ENCODE measurements at places on chromosomes 2 and 18.
A peak's percentile ranks its signal among the peaks of the same experiment; 100 is the strongest.

DNA sequence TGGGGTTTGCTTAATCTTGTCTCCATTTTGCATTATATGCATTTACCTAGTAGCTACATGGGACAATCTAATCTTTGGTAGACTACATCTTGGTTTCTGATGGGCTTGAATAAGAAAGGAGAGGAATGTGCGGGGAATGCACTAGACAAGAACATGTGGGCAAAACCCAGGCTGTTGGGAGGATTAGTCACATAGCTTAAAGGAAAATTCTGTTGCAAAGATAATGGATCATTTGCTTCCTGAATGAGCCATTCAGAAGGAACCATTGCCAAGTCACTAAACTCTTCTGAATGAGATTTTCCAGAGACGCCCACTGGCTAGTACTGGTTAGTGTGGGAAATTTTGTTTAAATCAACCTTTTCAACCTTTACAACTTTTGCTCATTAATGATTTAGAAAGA, 84.8 kb downstream of the OSBPL6 start:
- DNase-seq: no peak

GRCh38 chr2:7738596-7738995, 821.4 kb downstream of the RNF144A start:
- DNase-seq: no peak

DNA sequence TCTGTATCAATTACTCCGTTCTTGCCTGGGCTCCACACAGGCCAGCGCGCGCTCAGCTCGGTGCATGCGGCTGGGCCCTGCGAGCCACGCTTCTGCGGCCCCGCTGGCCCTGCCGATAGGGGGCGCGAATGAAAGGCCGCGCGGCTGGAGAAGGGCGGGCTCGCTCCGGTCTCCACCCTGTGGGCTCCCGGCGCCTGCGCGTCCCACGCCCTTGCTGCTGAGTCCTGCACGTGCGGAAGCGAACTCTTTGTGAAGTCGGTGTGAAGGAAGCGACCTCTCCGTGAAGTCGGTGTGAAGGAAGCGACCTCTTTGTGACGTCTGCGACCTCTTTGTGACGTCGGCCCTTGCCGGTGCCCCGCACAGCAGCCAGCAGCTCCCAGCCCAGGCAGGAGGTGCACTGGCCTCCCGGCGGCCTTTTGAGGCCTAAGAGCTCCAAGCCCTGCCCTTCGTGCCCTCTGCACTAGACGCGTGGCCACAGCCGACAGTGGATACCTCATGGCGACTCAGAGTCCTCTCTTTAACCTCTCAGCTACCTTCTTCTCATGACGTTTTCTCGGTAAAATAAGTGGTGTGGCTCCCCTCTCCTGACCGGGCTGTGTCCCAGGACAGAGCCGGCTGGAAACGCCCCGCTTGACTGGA, 391.9 kb upstream of the RAB6C start:
- DNase-seq: no peak

DNA sequence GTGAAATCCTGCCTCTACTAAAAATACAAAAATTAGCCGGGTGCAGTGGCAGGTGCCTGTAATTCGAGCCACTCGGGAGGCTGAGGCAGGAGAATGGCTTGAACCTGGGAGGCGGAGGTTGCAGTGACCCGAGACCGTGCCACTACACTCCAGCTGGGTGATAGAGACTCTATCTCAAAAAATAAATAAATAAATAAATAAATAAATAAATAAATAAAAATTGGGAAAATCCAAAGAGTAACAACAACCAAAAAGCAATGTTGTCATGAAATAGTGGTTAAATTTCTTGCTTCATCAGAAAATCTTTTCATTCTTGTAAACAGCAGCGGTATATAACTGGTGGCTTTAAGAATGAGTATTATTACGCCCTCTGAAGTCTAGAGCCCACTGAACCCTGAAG, 54.4 kb downstream of the HEATR5B start:
- DNase-seq: no peak

DNA sequence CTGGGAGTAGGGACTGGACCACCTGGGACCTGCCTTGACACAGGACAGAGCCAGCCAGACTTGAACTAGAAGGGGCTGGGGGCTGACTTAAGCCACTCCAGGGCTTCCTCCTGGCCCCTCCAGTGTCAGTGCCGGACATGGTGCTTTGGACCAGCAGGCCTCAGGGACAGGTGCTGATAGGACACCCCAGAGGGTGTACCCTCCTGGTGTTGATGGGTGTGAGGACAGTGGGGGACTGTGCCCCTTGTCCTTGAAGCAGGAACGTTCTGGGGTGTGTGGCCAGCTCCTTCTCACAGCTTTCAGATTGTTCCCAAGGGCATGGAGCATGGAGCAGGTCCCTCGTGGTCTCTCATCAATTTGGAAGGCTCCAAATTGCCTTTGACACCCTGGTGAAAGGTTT, 6.8 kb downstream of the MAL start:
- DNase-seq: no peak

DNA sequence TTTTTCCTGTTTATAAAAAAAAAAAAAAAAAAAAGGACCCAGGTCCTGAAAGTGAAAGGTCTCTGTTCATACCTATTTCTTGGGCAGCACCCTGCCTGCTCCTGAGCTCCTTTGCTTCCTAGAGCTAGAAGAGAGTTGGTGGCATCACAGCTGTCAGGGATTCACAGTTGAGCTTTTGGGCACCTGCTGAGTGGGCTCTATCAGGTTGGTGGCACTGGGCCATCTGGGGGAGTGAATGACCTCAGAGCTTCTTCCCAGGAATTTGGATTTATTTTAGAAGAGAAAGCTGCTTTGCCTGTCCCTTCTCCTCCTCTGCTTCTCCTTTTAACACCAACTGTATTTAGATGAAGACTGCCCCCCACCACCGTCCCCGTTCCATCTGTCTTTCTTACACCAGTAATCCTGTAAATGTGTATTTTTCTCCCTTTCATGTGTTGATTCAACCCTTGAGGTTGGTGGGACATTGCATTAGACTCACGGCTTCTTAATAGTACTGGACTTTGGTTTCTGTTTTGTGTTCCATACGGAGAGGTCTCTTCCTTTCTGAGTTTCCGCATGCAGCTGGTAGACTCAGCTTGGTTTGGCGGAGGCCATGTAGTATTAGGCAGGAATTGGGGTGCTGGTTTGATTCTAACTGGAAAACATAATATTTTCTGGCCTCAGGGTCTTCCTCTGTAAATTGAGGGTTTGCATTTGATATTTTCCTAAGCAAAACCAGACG, 7.6 kb upstream of the MGAT5 start:
- no peak for DNase-seq

DNA sequence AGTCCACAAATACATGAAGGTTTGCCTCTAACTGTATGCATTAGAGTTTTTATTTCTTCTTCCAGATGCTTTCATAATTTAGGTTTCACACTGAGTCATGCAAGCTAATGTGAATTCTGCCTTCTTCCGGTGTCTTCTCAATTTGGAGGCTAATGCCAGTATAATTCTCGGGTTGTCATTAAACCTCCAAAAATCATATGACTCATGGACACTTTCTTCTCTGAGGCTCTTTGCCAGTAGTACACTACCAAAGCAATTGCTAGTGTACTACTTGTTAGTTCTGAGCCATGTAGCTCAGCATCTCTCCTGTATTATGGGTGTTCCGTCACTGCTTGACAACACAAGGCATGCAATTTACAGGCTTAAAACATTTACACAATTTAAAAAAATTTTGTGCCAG, 137.1 kb downstream of the VWC2L start:
- DNase-seq: no peak

GRCh38 chr2:155733091-155733853, 599.2 kb downstream of the NR4A2 start:
- DNase-seq: no peak

GRCh38 chr2:181575650-181576025, 81.3 kb downstream of the CERKL start:
- no peak for DNase-seq

GRCh38 chr2:120699292-120699691, 36.4 kb upstream of the GLI2 start:
- no peak for DNase-seq

DNA sequence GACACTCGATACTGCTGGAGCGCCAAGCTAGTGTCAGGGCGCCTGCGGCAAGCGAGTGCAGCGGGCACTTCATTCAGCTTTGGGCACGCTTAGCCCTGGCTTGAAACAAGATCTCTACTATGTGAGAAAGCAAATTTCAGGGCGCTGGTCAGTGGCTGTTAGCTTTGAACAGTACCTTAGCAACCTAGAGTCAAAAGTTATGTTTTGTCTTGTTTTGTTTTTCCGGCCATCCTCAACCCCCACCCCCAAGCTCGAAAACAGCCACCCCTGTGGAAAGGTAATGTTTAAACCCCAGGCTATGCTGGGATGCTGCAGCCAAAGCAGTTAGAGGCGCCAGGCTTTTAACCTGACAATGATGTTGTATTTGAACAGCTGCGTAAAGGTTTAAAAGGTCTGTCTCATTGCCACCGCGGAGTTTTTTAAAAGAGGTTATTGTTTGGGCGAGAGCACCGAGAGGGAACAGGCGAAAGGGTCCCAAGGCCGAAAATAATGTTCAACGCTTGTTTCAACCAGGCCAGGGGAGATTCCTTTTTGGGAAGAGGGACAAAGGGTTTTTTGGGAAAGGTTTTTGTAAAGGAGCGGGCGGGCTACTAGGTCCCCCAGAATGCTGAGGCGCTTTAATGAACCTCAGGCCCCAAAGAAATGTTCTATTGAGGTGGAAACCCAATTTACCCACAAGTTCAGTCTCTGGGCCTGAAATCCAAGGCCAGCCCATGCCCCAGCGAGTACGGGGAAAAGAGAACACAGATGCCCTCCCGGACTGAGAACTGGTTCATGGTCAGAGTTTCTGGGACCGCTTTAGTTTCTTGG, 2.3 kb upstream of the HOXD10 start:
- no peak for DNase-seq

GRCh38 chr2:176139661-176140512, 10.4 kb downstream of the HOXD8 start:
- DNase-seq: no peak

DNA sequence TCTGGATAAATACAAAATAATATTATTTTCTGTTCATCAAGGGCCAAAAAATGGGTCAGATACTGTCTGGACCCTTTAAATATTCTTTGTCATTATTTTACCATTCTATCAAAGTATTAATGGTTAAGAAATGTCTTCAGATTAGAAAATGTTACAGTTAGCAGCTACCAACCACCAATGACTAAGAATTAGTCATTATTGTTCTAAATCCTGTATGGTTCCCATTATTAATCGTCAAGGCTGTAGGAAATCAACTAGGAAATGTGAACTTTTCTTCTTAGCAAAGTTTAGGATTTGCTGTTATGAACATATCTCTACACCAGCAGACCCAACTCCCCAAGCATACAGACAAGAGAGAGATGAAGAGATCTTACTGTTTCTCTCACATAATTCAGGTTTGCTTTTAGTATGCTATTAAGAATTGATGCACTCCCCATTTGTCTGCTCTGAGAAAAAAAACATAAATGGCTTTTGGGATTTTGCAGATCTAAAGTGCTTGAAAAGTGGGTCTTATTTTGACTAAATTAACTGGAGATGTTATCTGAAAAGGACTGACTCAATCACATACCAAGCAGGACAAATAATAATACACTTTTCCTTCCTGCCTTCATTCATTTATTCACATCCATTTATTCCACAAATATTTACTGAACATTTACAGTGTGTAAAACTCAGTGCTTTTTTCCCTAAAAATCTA, 147.7 kb downstream of the PPP1R1C start:
- DNase-seq: no peak

DNA sequence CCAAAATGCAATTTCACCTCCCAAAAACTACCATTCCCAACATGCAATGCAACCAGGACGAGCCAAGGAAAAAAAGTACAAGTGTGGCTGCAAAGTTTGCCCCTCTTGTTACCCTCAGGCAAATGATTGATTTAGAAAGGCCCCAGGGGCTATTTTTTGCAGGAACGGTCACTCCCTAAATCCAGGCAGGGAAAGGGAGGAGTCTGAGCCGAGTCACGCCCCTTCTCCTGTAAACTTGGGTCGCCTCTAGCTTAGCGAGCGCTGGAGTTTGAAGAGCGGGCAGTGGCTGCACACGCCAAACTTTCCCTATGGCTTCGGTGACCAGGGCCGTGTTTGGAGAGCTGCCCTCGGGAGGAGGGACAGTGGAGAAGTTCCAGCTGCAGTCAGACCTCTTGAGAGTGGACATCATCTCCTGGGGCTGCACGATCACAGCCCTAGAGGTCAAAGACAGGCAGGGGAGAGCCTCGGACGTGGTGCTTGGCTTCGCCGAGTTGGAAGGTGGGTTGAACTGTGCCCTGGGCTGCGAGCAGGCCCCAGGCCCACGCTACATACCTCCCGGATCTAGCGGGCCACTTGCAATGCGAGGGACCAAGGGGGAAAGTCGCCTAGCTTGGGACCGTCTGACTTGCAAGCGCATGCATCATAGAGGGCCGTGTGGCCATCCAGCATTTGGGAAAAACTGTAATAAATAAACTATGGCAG, at the start of gene GALM:
Gene GALM (plus strand): TSS at position 261 of the 702 bp plus-strand sequence. CDS start 48 bp downstream, at position 309.
- peak; percentile 96 for DNase-seq

GRCh38 chr2:217652761-217653639, 349.8 kb downstream of the TNS1 start:
- no peak for DNase-seq

GRCh38 chr18:58549814-58550339, 79.0 kb downstream of the ALPK2 start:
- DNase-seq: no peak

DNA sequence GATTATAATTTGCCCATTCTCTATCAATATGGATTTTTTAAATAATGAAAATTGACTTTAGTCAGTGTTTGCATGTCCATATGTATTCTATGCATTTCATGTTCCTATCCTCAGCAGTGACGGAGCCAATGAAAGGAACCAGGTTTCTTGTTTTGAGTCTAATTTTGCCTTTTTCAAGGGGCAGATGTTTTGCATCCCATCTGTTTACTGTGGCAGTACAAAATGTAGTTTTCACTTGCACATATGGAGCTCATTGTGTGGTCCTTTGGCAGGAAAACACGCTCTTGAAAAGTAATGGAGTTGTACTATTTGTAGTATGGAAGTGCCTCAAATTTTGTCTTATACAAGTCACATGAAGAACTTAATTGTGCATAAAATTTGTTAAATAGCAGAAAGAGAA, 127.8 kb downstream of the AGPS start:
- peak; percentile 70 for DNase-seq

- DNase-seq: no peak
These were observed 266.0 kb downstream of the ALPK2 start for GRCh38 chr18:58362829-58363271.

- no peak for DNase-seq
These were observed 75.8 kb downstream of the USP40 start for GRCh38 chr2:233490831-233491230.

- no peak for DNase-seq
These were observed 687 bp downstream of the CTDP1 start for GRCh38 chr18:79680100-79680879.

GRCh38 chr2:78023356-78023755, 501.2 kb upstream of the LRRTM4 start:
- no peak for DNase-seq

- DNase-seq: no peak
These were observed 67.1 kb downstream of the CYP26B1 start for GRCh38 chr2:72080286-72081145.

- DNase-seq: no peak
These were observed 151.4 kb downstream of the ACKR3 start for GRCh38 chr2:236720974-236721540.

GRCh38 chr18:46315161-46315560, 211.0 kb downstream of the HAUS1 start:
- no peak for DNase-seq

GRCh38 chr18:49632588-49632987, 70.7 kb downstream of the LIPG start:
- DNase-seq: no peak

Measured in right renal pelvis (tissue), 4 donors.